ENCODE measurements at places on chromosomes 13 and 19.

- no peak for DNase-seq
These were observed 110.4 kb upstream of the KL start for GRCh38 chr13:32905864-32906180.

- DNase-seq = no peak
These were observed 360 bp upstream of the ZNF69 start for GRCh38 chr19:11887234-11887610.

DNA sequence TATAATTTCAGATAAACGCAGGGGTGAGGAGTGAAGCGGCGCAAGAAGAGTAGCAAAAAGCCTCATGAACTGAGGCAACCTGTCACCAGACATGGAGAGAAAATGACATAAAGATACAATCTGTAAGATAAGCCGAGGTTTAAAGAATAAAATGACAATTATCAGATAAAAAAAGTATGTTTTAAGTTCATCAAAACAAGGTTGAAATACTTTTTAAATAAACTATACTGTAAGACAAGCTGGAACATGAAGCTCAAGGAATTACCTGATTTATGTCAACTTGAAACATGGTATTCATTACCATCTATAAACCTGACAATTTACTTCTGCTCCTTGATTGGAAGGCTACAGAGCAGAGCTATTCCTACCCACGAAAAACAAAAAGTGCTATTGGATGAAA is 61.6 kb downstream of the MYCBP2 start:
- no peak for DNase-seq

- peak; percentile 2 for DNase-seq
These were observed 304.0 kb downstream of the SPRY2 start for GRCh38 chr13:80036845-80037504.

- peak; percentile 100 for DNase-seq
These were observed 339 bp upstream of the CYTH2 start for GRCh38 chr19:48468772-48469288.

DNA sequence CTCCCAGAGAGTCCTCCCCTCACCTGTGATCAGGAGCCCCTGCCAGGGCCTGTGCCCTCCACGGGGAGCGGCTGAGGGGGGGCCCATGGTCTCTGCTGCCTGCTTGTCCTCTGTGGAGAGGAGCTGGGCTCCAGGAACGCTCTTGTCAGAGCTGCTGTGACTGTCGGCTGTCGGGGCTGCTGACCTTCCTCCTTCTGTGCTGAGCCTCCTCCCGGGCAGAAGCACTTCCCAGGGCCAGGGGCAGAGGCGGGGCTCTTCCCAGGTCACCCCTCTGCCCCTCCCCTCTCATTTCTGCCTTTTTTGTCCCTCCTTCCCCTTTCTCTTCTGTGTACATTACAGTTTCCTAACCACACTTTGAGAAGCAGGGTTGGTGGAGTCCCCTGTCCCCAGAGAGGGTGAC is at the start of gene CEACAM4:
CEACAM4 (minus strand) TSS at position 198 of the 400 bp plus-strand sequence; CDS start at position 87, 111 bp downstream.
- DNase-seq = no peak

- no peak for DNase-seq
These were observed 5.9 kb downstream of the MTMR6 start for GRCh38 chr13:25281193-25281934.

DNA sequence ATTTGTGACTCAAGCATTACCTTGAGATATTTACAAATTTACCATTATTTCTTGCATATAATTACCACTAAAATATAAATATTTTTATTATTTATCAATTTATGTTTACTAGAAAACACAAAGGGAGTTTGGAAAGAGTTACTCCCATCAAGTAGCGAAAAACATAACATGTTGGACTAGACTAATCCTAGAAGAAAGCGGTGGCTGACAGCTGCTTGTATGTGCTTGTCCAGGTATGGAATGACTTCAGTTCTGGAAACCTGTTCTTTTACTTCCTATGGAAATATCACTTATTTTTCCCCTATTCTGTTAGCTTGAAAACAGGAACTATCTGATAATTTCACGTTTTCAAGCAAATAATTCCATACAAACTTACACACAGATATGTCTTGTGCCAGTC is 28.5 kb downstream of the SLITRK1 start:
- no peak for DNase-seq

- no peak for DNase-seq
These were observed 11.2 kb downstream of the EGLN2 start for GRCh38 chr19:40810160-40810559.

- DNase-seq = no peak
These were observed 228.6 kb downstream of the DNAJC15 start for GRCh38 chr13:43251961-43252360.

GRCh38 chr19:49106648-49107135 is 7.5 kb upstream of the LIN7B start:
- DNase-seq = peak; percentile 63

DNA sequence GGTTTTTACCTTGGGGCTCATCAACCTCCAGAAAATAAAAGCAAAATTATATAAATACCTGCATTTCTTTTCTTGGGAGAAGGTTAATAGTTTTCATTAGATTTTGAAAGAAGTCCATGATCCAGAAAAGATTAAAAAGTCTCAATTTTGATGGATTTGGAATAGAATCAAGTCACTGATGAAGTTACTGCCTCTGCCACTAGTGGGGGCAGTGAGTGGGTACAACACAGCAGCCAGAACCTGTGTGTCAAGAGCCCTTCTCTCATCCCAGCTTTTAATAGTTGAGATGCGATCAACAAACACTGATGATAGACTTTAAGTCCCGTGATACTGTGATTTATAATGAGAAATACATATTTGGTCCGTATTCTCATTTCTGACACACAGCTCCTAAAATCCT is 686.7 kb downstream of the DIAPH3 start:
- DNase-seq = no peak

DNA sequence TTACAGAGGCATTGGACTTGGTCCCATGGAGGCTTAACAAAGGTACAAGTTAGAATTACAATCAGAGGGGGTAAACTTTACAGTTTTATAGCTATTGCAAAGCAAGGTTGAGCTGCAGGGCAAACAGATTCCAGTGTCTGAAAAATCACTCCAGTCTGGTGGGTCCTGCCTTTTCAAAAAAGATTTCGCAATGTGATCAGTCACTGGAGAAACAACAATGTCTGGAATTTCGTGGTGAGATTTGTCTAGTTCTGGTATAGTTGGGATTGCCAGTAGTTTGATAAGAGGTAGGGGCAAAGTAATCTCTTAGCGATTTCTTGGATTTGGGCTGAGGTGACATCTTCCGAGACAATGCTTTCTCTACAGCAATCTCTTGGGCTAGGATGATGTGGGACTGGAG is 1198.2 kb upstream of the PCDH9 start:
- no peak for DNase-seq

DNA sequence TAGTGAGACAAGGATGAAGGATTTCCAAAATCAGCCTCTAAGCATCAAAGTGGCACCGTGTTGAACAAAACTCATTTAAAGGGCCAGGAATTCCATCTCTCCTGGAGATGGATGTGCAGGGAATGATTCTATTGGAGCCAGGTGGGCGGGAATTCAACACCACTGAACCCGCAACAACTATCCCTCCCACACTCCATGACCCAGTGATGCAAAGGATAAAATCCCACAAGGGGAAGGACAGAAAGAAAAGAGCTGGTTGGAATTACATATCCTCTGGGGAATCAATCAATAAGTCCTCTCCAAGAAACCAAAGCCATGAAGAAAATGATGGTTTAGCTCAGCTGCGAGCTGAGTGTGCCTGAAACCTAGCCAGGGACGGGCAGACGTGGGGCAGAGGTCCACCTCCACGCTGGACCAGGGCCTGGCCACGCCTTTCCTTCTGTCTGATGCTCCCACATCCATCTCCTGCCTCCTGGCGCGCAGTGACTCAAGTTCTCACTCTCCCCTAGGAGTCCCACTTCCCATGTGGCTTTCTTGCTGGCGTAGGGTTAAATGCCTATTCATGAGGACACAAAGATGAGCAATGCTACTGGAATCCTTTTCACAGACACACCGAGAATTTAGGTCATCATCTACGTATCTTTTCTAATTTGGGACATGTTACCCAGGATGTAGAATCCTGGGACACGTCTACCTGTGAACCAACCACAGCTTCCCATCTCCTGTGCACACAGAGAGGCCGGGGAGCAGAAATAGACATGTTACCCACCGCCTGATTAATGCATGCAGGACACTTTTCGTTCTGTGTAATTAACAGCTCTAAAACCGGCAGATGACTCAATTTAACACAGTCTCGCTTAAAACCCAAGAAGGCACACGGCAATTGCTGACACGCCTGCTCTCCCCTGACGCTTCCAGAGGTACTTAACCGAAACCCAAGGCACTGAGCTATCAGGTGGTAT is 48.6 kb downstream of the PEPD start:
- DNase-seq = no peak

DNA sequence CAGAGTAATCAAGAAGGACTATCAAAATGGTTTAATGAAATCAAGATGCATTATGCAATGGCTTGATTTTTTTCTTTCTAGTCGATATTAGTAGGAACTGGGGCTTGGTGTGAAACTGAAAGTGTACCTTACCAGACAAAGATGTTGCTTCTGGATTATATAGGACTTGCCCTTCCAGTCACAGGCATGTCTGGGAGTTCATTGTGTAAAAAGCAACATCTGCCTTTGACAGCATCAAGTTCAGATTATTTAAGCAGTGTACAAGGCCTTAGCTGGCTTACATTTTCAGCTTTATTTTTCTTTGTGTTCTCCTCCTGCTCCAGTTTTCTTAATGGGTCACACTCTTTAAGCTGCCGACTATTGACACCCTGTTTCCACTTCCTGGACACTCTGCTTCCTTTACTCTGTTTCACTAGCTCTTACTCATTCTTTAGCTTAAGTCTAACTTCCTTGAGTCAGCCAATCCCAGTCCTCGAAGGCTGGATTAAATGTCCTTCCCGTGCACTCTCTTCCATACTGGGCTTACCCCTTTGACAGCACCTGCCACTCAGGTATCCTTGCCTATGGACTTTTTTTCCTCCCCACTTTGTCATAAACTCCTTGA is 29.4 kb upstream of the OLFM4 start:
- no peak for DNase-seq

GRCh38 chr19:49847731-49848696 is 2.9 kb upstream of the PTOV1 start:
- peak; percentile 65 for DNase-seq

- no peak for DNase-seq
These were observed 301 bp upstream of the ZNF610 start for GRCh38 chr19:52335768-52336116.

DNA sequence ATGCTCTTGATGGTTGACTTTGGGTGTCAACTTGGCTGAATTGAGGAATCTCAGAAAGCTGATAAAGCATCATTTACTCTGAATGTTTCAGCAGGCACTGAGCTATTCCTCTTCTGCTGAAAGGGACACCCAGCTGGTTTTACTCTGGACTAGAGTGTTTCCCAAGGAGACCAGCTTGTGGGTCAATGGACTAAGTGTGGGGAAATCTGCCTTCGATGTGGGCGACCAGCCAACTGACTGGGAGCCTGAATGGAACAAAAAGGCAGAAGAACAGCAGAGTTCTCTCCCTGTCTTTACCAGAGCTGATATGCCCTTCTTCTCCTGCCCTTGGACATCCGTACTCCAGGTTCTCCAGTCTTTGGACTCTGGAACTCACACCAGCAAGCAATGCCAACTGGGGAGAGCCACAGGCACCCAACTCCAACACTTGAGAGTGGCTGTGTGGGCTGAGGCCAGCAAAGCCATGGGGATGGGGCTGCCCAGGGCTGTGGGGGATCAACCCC is 32.2 kb downstream of the MRPL57 start:
- DNase-seq = no peak

DNA sequence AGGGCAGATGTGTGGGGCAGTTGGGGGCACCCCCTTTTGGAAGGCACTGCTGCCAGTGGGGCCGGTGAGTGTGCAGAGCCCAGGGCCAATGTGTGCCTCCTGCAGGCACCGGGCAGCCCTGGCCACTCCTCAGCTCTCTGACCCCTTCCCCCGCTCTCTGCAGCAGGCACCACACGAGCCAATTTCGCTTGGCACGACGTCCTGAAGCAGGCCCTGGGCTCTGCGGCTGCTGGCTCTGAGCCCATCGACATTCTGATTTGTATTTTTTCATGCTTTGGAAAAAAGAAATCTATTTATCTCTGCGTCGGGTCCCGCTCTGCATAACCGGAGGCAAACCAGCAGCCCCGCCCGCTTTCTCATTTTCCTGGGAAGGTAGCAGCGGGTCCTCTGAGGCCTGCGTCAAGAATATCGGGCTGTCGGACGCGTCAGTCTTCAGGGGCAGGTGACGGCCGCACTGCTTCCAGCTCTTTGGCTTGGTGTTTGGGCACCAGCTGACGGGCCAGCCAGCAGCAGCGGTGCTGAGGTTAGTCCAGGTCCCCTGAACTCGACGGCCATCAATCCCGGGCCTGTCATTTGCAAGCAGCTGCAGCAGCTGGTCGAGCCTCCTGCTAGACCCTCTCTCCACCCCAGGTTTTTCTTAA is 134.3 kb downstream of the KDM4B start:
- DNase-seq = no peak

- no peak for DNase-seq
These were observed 43.0 kb upstream of the HNRNPA1L2 start for GRCh38 chr13:52599037-52599847.
